NCI-H2227 treated with DMSO at 0.1 percent for 48 hours (cell line): ENCODE measurements at places on chromosomes 6 and 20.

DNA sequence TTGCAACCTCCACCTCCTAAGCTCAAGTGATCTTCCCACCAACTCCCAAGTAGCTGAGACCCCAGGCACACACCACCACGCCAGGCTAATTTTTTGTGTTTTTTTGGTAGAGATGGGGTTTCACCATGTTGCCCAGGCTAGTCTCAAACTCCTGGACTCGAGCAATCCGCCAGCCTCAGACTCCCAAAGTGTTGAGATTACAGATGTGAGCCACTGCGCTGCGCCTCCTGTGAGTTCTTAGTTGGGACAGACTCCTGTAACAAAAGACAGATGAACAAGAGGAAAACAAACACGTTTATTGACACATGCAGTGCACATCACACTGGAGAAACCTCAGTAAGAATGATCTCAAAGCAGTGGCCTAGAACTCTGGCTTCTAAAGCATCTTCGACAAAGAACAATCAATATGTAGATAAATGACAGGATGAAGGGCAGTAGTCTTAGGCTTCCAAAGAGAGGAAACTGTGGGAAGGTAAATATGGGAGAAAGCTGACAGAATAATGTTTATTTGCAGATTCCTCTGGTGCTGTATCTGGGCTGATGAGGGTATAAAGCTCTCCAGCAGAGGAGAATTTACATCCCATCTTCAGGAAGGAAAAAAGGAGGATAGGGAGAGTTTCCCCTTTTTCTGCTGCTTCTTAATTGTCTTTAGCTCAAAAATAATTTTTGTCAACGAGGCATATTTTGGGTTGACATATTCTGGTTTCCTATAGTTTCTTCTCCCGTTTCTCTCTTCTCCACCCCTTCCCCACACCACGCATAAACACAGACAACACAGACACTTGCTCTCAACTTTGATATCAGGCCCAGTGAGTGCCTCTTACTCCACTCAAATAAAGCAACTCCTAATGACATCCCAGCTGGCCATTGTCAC is 84.7 kb upstream of the TNFAIP3 start:
- no peak for DNase-seq

GRCh38 chr6:125867483-125867942 is 76.8 kb downstream of the NCOA7 start:
- DNase-seq, result peak; percentile 67

- DNase-seq, result no peak
Observed at GRCh38 chr6:137688230-137688971, 178.7 kb upstream of the TNFAIP3 start.

GRCh38 chr6:27814665-27815424 is 97.4 kb downstream of the OR2B2 start:
- peak; percentile 96 for DNase-seq

GRCh38 chr6:98041921-98042320 is 758.9 kb upstream of the MMS22L start:
- DNase-seq, result no peak

DNA sequence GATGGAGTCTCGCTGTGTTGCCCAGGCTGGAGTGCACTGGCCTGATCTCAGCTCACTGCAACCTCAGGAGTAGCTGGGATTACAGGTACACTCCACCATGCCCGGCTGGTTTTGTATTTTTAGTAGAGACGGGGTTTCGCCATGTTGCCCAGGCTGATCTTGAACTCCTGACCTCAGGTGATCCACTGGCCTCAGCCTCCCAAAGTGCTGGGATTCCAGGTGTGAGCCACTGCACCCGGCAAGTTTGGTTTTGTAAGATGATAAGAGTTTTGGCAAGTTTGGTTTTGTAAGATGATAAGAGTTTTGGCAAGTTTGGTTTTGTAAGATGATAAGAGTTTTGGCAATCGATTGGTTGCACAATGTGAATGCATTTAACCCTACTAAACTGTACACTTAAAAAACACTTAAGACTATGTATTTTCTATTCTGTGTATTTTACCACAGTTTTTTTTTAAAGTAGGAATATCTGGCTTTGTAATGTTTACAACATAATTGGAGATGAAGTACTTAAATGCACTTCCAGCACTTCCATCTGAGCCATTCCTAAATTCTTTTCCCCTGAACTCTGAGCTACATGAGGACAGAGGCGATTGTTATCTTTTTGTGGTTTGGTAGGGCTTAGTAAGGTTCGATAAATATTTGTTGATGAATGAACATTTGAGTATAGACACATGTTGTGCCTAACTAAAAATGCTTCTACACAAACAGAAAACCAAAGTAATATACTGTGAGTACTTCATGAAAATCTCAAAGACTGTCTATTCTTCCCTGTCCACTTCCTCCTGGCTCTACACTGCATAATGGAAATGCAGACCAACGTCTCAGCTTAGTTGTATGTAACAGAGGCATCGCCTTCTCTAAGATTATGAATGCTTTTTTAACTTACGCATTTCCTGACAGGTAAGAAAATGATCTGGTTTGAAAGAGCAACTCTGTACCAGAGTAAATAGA is 18.8 kb downstream of the SAMHD1 start:
- DNase-seq, result no peak

DNA sequence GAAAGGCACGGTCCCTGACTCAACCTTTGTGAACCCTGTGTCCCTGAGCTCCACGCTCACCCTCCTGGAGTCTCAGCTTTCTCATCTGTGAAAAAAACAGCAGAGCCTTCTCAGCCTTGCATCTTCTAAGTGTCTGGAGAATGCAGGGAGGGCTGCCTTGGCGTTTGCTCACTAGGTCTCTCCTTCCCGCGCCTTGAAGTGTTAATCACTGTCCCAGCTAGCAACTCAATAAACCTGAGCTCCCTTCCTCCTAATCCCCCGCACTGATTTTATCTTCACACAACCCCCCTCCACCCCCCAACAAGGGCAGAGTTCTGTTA is 34.9 kb upstream of the FOXC1 start:
- DNase-seq, result no peak

GRCh38 chr20:25421102-25421501 is 13.6 kb downstream of the GINS1 start:
- no peak for DNase-seq

GRCh38 chr6:44234101-44235025 is 11.0 kb downstream of the SLC29A1 start:
- DNase-seq, result no peak

DNA sequence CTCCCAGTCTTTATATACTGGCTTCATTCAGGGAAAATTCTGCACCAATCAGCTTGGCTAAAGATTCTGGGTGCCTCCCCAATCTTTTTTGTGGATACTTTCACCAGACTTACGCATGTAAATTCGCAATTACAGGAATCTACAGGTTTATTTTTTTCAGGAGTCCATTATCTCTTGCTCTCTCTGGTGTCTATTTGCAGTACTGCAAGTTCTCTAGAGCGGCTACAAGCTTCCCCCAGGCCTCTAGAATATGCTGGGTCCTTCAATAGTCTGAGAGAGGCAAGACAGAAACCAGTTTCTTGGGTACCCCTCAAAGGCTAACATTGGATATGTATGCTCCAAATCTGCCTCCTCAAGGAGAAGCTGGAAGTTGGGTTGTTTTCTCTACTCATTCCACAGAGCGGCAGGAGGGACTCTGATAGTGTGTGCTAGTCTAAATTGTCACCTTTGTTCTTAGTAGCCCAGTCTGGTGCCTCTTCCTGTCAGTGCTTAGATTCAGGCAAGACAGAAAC is 58.5 kb downstream of the SUN5 start:
- peak; percentile 20 for DNase-seq
